ENCODE measurements at places on chromosomes 7 and 10.

DNA sequence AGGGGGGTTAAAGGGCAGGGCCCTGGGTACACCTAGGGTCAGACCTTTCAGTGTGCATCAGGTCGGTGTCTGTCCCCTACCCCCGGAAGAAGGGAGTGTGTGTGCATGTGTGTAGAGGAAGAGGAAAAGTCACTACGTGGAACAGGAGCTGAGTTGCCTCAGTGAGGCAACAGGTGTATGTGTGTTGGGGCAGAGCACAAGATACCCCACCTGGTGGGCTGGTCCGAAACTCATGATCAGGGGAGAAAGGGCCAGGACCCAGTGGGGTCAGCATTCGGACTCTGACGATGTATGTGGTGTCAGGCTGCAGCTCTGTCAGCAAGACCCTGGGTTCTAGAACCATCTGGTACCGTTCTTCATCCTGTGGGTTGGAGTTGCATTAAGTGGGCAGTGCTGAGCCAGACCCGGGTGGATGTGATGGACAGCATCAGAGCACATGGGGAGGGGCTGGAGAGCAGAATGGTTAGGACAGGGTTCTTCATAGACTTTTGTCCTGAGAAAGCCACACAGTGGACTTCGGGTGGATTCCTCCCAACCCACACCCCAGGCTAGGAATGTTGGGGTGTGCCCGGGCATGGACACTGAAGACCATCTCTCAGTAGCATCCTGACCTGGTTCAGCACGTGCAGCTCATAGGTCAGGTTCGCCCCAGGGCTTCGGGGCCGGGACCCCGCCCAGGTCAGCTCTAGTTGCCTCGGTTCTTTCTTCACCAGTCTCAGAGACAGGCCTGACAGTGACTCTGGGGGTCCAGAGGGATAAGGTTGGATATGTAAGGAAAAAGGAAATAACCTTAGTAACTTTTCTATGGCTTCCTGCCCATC, 10.7 kb downstream of the EPHA1 start:
- DNase-seq = no peak

GRCh38 chr10:112525200-112525599, 78.2 kb downstream of the VTI1A start:
- DNase-seq = no peak

- peak; percentile 24 for DNase-seq
Measured at GRCh38 chr7:109009636-109010035, 440.0 kb downstream of the DNAJB9 start.

DNA sequence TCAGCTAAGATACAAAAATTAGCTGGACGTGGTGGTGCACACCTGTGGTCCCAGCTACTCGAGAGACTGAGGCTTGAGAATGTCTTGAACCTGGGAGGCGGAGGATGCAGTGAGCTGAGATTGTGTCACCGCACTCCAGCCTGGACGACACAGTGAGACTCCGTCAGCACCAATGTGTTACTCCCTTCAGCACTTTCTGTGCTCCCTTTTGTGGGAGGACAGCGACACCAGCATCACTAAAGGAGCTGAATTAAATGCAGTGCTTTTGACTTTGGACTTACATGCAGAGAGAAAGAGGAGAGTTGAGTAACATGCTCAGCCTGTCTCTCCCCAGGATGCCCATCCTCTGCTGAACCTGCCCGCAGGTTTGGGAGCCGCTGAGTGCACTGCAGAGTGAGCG, 92.2 kb upstream of the RHEB start:
- DNase-seq = no peak

DNA sequence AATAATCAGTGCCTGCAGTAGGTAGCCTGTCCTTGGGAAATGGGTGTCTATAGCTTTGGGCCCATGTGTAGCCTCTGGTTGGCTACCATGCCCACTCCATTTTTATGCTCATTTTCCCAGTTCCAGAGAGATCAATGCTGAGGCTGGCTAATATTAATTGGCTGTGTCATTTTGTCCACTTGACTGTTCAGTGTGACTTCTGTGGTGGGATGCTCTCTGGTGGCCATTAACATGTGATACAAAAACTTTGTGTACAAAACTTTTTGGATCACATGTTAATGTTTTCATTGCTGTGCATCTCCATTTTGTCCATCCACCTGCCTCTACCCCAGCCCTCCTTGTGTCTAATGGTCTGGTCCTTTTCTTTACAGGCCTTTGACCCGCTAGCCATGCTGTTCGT, 22.7 kb downstream of the VIM start:
- no peak for DNase-seq

- no peak for DNase-seq
Measured at GRCh38 chr10:103166523-103166922, 26.5 kb downstream of the NT5C2 start.

GRCh38 chr10:98344589-98345038, 70.4 kb downstream of the PYROXD2 start:
- peak; percentile 93 for DNase-seq

GRCh38 chr10:105063796-105064195, 422.7 kb downstream of the SORCS3 start:
- DNase-seq = peak; percentile 25

DNA sequence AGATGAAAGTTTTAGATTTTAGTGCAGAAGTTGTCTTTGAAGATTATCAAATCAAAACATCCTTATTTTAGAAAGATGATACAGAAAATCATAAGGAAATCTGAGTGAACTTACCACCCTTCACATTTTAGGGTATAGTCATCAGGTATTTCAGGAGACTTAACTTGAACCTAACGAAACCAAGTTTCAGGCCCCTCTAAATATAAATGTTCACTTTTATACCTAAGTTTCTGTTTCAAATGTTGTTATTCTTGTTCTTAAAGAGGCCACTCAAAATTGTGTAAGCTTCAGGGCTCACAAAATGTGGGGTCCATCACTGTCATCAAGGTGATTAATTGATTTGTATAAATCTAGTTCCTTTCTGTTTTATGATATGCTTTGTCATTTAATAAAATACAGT, 216.2 kb downstream of the KIAA1217 start:
- DNase-seq = no peak

DNA sequence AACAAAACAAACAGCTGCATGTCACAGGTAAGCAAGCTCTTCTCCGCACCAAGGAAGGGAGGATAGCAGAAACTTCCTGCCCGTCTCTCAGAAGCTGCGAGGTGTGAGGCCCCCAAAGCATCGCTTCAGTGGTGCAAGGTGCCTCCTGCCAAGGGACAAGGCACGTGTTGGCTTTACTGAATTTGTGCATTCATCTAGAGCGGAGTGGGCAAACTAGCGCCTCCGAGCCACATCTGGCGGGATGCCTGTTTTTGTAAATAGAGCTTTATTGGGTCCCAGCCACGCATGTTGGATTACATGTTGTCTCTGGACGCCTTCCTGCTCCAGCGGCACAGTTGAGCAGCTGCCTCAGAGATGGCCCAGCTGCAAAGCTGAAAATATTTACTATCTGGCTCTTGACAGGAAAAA, 27.7 kb downstream of the PHYH start:
- DNase-seq = peak; percentile 99

GRCh38 chr7:149635561-149636329, 137.6 kb downstream of the ZNF467 start:
- no peak for DNase-seq

DNA sequence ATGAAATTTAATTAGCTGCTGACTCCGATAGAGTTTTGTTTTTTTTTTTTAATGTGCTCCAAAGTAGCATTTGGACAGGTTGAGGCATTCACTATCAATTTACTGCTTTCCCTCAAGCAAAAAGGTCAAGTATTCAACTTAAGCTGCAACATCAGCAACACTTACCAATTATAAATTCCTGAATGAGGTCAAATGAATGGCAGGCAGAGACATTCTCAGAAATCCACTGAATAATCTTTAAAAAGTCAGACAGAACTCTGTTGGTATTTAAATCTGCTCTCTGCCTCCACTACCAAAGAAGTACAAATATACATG, 62.8 kb downstream of the GSAP start:
- no peak for DNase-seq

DNA sequence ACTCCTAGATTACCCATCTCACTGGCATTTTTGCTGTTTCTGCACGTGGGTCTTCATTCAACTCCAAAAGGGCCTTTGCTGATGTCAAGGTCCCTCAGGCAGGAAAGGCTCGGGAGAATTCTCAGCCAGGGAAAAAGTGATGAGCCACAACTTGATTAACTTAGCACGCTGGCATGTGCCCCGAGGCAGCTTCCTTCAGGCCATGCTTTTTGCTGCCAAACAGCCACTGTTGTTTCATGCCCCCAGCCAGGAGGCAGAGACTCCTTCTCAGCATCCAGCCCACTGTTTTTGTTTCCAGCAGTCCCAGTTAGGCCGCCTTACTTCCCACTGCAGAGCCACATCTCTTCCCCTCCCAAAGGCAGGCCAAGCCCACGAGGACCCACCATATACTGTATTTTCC, 266.5 kb upstream of the YAE1 start:
- no peak for DNase-seq

GRCh38 chr7:131076711-131077181, 250.9 kb upstream of the MKLN1 start:
- DNase-seq = no peak

DNA sequence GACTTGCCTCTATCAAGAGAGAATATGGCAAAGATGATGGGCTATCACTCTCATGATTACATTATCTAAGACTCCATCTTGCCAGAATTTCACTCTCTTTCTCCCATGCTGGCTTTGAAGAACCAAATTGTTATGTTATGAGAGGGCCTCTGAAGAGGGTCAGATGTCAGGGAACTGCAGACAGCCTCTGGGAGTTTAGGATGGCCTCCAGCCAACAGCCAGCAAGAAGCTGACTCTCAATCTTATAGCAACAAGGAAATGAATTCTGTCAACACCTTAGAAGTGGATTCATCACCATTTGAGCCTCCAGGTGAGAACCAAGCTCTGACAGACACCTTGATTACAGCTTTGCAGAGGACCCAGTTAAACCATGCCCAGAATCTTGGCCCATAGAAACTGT, 33.6 kb downstream of the ZNF22 start:
- DNase-seq = no peak

GRCh38 chr10:21637795-21638194, 103.8 kb downstream of the MLLT10 start:
- no peak for DNase-seq

- no peak for DNase-seq
Measured at GRCh38 chr10:84668186-84668763, 339.9 kb downstream of the CCSER2 start.

- DNase-seq = peak; percentile 72
Measured at GRCh38 chr7:151851145-151851751, 25.7 kb downstream of the PRKAG2 start.

- peak; percentile 67 for DNase-seq
Measured at GRCh38 chr7:106757846-106758245, 96.9 kb upstream of the CCDC71L start.

DNA sequence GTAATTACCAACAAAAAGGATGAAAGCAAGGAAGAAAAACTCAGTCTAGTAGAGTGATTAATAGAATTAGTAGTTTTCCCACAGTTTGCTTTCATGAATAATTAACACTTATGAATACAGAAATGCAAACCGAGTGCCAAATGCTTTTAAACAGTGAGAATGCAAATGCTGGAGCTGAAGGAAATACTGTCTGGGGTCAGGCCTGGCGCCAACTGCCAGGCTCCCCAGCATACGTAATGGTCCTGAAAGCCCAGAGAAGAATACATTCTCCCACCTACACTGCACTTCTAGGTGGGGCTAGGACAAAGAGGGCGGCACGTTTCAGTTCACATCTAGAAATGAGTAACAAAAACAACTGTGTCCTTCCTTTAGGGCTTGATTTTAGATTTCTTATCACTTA, 30.0 kb downstream of the GLUD1 start:
- no peak for DNase-seq

GRCh38 chr10:52322936-52323335, 8.9 kb downstream of the DKK1 start:
- DNase-seq = no peak

DNA sequence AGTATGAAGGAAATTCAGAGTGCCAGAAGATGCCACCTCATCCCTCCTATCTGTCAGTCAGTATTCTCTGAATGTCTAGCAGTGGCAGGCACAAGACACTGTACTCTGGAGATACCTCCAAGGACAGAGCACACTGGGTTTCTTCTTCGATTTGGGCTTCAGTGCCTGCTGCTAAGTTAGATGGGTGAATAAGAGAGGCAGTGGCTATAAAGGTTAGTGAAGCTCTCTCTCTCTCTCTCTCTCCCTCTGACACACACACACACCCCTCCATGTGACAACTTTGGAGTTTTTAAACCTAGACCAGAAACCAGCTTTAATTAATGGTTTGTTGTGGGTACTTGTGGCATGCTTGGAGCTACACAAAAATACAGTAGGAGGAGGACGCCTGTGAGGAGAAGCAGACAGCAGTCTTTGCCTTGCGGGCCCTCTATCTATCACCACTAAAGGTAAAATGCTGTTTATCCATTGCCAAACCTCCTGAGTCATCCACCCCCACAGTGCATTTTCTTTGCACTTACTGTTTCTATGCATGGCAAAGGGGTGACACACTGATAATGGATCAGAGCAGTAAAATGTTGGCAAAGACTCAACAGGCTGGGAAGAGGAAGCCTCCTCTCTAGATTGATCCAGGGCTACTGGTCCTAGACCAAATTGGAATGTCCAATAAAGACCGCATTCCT, 102.5 kb downstream of the TRIL start:
- DNase-seq = no peak

DNA sequence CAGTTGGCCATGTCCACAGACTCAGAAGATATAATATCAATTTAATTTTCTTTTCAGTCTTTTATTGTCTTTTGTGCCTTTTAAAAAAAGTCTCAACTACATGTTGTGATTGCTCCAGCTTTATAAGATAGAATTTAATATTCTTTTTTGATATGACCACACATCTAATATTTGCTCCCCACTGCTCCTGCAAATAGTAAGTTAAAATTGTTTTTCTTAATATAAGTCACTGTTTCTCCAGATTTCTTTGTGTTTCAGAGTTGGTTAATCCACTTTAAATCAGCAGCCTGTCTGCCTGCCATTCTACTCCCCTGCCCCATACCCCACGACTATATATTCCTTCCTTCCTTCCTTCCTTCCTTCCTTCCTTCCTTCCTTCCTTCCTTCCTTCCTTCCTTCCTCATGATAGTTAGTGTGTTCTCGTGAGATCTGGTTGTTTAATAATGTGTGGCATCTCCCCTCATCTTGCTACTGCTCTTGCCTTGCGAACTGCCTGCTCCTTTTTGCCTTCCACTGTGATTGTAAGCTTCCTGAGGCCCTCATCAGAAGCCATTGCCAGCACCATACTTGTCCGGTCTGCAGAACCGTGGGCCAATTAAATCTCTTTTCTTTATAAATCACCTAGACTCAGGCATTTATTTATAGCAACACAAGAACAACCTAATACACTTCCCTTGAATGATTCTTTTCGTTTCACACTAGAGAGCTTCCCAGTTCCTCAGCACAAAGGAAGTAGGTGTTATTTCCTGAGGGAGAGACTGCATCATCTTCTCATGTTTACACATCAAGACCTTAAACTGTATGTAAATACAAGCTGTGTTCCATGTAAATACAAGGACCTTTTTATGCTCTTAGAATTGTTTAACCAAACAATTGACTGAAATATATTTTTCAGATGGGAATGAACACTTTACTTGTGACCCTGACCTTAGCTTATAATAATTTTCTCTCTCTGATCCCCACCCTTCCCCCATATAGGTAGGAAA, 24.5 kb downstream of the TAS2R16 start:
- no peak for DNase-seq

- no peak for DNase-seq
Measured at GRCh38 chr7:99124236-99124635, 19.7 kb downstream of the SMURF1 start.

Measured in lung (tissue), 17 donors.